DND-41 (cell line): ENCODE measurements at places on chromosomes 5 and 9.

DNA sequence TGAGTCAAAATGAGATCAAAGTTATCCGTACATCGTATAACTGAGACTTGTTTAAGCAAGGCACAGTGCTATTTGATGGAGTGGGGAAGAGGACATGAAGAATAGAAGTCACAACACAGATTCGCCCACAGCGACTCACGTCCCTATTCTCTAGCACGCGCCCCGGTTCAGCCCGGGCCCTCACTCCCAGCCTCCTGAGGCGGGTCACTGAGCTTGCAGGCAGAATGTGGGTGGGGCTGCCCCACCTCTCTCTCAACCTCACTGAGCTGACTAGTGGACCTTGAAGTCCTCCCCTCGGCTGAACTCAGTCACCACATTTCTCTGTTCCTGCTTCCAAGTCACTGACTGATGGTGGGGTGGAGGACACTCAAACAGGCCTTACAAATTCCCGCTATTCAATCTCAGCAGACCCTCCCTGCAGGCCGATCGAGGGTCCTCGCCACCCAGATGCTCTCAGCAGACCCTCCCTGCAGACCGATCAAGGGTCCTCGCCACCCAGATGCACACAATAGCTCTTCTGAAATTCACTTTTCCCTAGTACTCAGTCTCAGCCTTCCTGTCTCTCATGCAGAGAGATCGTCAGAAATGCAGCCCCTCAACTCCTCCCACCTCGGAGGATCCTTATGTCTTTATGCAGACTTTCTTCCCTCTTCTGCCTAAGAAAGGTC, 12.9 kb downstream of the GLDC start:
- no peak for DNase-seq

DNA sequence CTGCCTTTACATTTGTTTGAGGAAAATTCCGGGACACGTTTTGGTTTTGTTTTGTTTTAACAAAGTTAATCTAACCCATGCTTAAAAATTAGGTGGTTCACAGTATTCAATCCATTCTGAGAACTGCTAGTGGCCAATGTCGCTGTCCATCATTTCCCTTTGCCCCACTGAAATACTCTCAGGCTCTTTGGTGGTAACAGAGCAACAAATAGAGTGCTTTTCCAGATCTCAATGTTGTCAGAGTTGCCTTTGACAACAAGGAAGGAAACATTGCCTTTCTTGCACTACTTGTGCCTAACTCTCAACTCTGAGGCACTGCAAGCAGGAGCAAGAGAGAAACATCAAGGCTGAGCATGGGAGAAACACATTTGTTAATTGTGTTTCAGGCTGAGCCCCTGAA, 154.0 kb downstream of the MCTP1 start:
- no peak for DNase-seq

DNA sequence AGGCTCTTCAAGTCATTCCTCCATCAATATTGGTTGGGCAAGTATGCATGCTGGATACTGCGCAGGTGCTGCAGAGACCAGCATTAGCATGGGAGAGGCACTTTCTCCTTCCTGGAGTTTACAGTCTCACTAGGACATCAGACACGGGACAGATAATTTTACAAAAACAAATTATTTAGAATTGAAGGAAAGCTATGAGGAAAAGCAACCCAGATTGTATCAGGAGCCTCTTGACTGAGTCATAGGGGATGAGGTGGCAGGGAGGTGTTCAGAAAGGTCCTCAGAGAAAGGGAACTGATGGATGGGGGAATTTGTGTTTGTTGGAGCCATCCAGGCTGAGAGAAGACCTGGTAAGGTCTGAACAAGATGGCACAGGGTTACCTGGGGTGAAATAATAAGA, 24.5 kb upstream of the RAB14 start:
- no peak for DNase-seq

GRCh38 chr5:158805195-158805594, 294.5 kb downstream of the EBF1 start:
- no peak for DNase-seq

DNA sequence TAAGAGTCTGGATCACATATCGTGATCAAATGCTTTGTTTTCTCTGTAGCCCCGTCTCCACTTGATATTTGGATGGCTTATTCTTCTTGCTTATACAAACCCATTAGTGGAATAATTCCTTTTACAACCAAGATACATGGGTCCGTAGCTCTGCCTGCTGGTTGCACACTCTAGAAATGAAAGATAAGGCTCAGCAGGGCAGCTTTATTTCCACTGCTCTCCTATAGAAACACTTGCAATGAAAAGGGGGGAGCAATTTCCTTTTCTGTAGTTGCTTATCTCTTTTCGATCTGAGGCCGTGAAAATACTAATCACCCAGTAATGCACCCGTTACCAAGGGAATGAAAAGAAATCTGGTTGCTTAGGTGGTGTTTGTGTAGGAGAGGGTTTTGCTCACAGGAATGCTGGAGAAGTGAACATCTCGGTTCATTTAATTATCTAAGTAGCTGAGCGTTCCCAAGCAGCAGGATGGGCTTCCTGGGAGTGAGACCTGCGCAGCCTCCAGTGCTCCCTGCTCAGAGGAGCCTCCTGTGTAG, 131.7 kb downstream of the ADAMTS16 start:
- DNase-seq, result no peak

DNA sequence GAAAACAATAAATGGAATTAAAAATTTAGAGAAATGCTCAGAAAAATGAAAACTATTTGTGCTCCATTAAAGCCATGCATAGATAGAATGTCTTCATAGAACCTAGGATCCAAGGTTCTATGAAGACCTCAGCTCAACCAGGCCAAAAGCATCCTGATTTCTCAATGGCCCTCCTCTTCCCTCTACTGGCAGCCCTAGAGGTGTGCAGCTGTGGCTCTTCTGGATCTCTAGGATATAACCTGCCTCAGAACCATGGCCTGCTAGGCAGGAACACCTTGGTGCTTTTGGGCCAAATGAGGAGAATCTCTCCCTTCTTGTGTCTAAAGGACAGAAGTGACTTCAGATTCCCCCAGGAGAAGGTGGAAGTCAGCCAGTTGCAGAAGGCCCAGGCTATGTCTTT, 15.1 kb downstream of the IFNA1 start:
- no peak for DNase-seq

DNA sequence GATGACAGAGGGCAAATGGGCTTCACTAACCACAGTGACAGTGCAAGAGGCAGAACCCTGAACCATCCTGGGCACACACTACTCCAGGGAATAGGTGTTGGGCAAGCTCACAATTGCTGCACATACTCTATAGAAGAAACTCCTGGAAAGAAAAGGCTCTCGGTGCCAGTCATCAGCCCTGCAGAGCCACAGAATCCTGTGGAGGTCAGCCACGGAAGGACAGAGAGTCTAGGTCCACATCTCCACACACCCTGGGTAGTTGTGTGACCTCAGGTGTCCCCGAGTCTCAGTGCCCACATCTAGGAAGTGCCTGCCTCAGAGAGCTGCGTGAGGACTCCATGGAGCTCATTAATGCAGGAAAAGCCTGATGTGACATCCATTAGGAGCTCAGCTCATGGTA, 16.0 kb upstream of the ANGPTL2 start:
- no peak for DNase-seq

DNA sequence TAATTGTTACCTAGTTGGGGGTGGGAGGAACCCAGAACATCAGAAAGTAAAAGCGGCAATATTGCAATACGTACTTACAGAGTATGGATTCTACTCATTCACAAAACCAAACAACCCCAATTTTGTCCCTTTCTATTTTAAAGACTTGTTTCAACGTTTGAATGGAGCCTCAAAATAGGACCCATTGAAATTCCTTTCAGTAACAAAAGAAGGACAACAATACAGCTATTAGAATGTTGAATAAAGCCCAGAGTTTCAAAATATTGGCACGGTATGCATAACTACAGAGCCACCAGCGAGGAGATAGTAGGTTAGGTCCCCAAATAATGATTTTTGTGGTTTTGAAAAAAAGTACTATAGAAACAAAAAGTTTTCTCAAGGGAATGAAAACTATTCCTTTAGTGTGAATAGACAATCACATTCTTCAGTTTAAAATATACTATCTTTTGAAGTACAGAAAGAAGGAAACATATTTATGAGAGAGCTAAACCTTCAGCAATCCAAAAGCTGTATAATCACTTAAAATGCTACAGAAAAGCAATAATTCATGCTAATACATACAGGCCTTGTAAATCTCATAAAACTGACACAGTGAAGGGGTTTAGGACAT, 235.5 kb downstream of the RFX3 start:
- DNase-seq, result no peak

DNA sequence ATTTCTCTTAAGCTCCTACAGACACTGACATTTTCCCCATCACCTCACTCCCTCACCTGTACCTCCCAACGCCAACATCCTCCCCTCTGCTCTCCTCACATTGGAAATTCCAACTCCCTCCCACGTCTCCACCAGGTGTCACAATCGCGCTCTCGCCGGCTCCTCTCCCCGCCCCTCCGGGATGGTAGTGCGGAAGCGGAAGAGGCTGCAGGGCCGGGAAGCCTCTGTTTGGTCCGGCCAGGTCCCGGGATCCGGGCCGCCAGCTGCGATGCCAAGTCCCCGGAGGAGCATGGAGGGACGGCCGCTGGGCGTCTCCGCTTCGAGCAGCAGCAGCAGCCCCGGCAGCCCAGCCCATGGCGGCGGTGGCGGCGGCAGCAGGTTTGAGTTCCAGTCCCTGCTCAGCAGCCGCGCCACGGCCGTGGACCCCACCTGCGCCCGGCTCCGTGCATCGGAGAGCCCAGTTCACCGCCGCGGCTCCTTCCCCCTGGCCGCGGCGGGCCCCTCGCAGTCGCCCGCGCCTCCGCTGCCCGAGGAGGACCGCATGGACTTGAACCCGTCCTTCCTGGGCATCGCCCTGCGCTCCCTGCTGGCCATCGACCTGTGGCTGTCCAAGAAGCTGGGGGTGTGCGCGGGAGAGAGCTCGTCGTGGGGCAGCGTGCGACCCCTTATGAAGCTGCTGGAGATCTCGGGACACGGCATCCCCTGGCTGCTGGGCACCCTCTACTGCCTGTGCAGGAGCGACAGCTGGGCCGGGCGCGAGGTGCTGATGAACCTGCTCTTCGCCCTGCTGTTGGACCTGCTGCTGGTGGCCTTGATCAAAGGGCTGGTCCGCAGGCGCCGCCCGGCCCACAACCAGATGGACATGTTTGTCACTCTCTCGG, at the start of gene PLPP6:
PLPP6 (plus strand) TSS at position 187 of the 881 bp plus-strand sequence; CDS start at position 269, 82 bp downstream.
- peak; percentile 78 for DNase-seq

- DNase-seq, result no peak
Observed at GRCh38 chr5:159212657-159213462, 3.5 kb upstream of the RNF145 start.

DNA sequence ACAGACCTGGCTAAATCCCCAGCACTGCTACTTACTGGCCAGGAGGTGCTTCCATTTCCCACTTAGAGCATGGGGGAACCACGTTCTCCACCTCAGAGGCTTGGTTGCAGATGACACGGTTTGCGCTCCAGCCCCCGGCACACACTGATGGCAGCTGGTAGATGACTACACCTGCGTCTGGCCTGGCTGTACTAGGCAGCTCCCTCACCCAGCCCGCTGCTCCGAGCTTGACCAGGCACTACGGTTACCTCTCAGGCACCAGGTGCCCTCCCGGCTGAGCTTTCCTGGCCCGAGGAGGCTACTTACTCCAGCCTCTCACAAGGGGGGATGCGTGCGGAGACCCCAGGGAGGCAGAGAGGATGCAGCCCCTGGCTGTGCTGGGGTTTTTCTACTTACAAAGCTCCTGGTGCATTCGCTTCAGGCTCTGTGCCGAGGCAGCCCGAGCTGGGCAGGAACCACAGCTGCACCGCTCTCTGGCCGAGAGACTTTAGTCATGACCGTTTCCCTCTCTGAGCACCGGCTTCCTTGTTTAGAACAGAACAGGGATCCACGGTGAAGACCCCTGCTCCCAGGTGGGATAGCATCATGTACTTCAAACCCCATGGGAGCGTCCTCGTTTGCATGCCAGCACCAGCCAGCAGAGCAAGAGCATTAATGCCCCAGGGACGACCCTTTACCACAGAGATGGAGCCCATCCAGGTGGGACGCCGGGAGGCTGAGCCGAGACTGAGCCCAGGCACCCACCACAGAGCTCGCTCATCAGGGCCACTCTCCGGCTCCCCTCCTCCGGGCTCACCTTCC, 7.6 kb upstream of the GBGT1 start:
- DNase-seq, result no peak

- no peak for DNase-seq
Observed at GRCh38 chr9:110971234-110971633, 67.0 kb downstream of the LPAR1 start.

DNA sequence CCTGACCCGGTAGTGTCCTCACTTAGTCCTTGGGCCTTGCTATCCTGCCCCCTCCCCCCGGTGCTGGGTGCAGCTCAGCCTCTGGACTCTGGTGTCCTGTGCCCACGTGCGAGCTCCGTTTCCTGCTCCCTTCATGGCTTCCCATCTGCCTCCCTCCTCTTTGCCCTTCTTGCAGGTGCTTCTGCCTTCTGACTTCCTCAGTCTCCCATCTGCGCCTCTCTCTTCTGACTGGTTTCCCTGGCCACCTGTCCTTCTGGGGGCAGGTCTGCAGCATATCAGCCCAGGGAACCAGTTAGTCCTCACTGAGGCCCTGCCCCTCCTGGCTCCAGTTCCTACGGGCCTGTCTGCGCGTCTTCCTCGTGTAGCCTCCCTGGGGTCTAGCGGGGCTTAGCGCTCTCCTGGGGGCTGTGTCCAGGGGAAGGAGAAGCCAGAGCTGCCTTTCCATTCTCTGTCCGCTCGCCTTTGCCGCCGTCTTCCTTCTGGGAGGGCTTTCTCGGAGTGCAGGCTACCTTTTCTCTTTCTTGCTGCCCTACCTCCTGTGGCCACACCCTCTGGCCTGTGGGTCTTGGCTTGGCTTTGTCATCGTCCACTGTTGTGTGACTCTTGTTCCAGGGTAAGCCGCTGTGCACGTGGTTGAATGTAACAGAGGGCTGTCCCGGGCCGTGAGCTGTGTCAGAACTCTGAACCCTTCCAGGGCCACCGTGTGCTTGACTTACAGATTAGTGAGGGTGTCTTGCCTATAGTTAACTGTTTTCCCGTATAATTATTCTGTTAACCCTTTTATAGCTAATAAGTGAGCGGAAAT, 51.8 kb downstream of the EHMT1 start:
- DNase-seq, result no peak

- DNase-seq, result peak; percentile 32
Observed at GRCh38 chr5:54217826-54218503, 92.4 kb downstream of the ARL15 start.
